ENCODE measurements at places on chromosomes 12 and 14.

DNA sequence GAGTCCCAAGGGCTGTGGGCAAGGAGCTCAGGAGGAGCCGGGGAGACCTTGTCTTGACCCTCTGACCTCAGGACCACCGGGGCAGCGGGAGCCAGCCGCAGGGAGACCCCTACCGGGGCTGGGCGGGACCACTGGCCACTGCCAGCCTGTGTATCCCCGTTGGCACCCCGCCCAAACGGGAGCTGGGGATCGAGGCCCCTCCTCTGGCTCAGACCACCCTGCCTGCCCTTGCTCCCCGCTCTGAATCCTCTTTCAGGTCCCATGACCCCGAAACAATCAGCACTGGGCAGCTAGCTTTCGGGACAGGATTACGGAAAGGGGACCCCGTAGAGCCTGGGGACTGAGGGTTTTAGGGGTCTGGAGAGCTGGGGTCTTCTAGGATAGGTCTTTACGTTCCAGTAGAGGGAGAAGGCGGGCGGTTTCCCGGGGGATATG, 1.3 kb downstream of the GLI1 start:
- no peak for DNase-seq

GRCh38 chr12:119594399-119594730, 791 bp downstream of the TMEM233 start:
- DNase-seq, result no peak

GRCh38 chr12:111597831-111598636, 1.1 kb downstream of the ATXN2 start:
- DNase-seq, result no peak

- no peak for DNase-seq
Measured at GRCh38 chr12:11171969-11172675, 1.1 kb downstream of the SMIM10L1 start.

GRCh38 chr14:21874167-21874566, 200.5 kb upstream of the OR4E1 start:
- DNase-seq, result no peak

- no peak for DNase-seq
Measured at GRCh38 chr14:98608071-98609060, 663.6 kb downstream of the BCL11B start.
